ENCODE measurements at places on chromosomes 16 and 17.

- peaks cover 13% of the 10 kb centered on the region for H3K4me1 ChIP-seq
- no peak overlapping the region for H3K4me3 ChIP-seq
- no peaks in the 10 kb centered on the region for H3K27me3 ChIP-seq
- H3K27ac ChIP-seq, result no peak overlapping the region
These were observed 7.1 kb downstream of the USP31 start for GRCh38 chr16:23141959-23142740.

- H3K27ac ChIP-seq, result peak overlapping the region; percentile 50
- DNase-seq, result peak; percentile 62
- no peak overlapping the region for H3K4me3 ChIP-seq
- H3K4me1 ChIP-seq, result peaks cover 23% of the 10 kb centered on the region
- H3K36me3 ChIP-seq, result no peaks in the 10 kb centered on the region
These were observed 16.5 kb downstream of the GLP2R start for GRCh38 chr17:9842057-9842758.

GRCh38 chr17:5583426-5584382 is 605 bp downstream of the NLRP1 start:
- peaks cover 48% of the 10 kb centered on the region for H3K4me1 ChIP-seq
- H3K27ac ChIP-seq, result peak overlapping the region; percentile 97
- H3K36me3 ChIP-seq, result peaks cover 25% of the 10 kb centered on the region

DNA sequence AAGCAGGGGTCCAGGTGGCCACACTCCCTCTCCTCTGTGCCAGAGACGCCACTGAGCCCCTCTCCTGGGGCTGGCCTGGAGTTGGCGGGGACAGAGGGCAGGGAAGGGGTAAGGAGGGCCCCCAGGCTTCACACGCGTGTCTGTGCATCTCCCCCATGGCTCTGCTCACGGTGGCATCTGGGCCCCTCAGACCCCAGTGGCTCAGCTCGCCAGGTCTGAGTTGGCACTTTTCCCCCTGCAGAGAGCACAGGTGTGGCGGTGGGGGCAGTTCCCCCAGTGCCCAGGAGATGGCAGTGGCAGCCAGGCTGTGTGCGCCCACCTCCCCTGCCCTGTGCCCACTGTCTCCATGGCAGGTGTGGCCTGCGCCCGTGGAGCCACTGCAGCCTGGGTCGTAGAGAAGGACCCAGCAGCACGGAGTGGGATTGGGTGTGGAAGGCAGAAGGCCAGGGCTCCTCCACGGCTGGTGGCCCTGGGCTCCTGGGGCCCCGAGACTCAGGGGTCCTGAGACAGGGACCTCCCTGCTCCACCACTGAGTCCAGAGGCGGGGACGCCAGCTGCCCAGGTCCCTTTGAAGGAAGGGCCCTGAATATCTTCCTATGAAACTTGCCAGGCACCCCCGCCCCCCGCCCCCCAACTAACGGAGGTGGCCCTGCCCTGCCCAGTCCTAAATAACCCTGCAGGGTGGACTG is 4.3 kb upstream of the APRT start:
- no peaks in the 10 kb centered on the region for H3K36me3 ChIP-seq
- H3K4me1 ChIP-seq, result no peaks in the 10 kb centered on the region
- no peak overlapping the region for H3K4me3 ChIP-seq
- H3K27ac ChIP-seq, result no peak overlapping the region
- peak; percentile 36 for DNase-seq

- no peaks in the 10 kb centered on the region for H3K36me3 ChIP-seq
- peak; percentile 65 for DNase-seq
- no peaks in the 10 kb centered on the region for H3K4me1 ChIP-seq
- H3K27me3 ChIP-seq, result no peaks in the 10 kb centered on the region
- H3K27ac ChIP-seq, result no peak overlapping the region
These were observed 59.8 kb upstream of the FBXO47 start for GRCh38 chr17:39026980-39027451.

DNA sequence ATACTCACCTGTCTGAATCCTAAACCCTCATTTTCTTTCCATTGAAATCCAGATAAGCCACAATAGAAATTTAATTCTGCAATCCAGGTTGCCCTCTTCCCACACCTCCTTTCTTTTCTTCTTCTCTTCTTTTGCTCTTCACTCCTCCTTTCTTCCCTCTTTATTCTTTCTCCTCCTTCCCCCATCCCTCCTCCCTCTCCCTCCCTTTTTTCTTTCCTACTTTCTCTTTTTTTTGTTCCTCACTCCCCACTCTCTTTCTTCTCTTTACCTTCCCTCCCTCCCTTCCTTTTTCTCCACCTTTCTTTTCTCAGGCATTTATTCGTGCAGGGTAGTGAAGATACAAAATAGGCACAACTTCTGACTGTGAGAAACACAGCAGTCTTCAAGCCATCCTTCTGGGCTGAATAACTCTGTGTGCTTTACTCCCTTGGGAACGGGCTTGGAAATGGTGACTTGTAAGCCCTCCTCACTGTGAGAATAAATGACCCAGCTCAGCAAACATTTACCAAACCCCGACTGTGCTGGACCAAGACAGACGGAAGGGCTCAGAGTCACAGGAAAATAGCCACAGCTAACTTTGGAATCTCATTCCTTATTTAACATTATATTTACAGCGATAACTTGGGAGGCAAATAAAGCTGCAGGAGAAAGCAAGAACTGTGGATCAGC is 140.8 kb downstream of the HAPSTR1 start:
- H3K36me3 ChIP-seq, result no peaks in the 10 kb centered on the region
- no peaks in the 10 kb centered on the region for H3K4me1 ChIP-seq
- DNase-seq, result no peak
- no peak overlapping the region for H3K4me3 ChIP-seq

- no peaks in the 10 kb centered on the region for H3K4me1 ChIP-seq
- no peaks in the 10 kb centered on the region for H3K36me3 ChIP-seq
- peaks cover 16% of the 10 kb centered on the region for H3K27me3 ChIP-seq
These were observed 26.1 kb upstream of the CBFA2T3 start for GRCh38 chr16:89002851-89003830.

GRCh38 chr17:37761059-37761458 is 16.2 kb upstream of the HNF1B start:
- H3K36me3 ChIP-seq, result no peaks in the 10 kb centered on the region
- no peak overlapping the region for H3K4me3 ChIP-seq
- no peaks in the 10 kb centered on the region for H3K4me1 ChIP-seq
- H3K27me3 ChIP-seq, result peaks cover 52% of the 10 kb centered on the region

DNA sequence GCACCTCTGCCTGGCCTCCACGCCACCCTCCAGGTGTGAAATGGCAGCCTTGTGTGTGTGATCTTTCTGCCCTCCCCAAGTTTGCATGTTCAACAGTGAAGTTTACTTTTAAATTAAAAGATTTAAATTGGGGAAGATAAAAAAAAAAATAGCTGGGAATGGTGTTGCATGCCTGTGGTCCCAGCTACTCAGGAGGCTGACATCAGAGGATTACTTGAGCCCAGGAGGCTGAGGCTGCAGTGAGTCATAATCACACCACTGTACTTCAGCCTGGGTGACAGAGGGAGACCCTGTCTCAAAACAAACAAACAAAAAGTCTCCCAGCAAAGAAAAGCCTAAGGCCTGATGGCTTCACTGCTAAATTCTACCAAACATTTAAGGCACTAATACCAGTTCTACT is 35.4 kb upstream of the RNF43 start:
- peak; percentile 5 for DNase-seq
- H3K27ac ChIP-seq, result no peak overlapping the region
- H3K36me3 ChIP-seq, result no peaks in the 10 kb centered on the region

GRCh38 chr17:1003972-1004768 is 7.2 kb downstream of the TIMM22 start:
- peaks cover 17% of the 10 kb centered on the region for H3K36me3 ChIP-seq
- no peak overlapping the region for H3K4me3 ChIP-seq
- DNase-seq, result no peak
- H3K4me1 ChIP-seq, result peaks cover 28% of the 10 kb centered on the region
- no peaks in the 10 kb centered on the region for H3K27me3 ChIP-seq

GRCh38 chr17:15361151-15361550 is 19.8 kb upstream of the TEKT3 start:
- H3K4me3 ChIP-seq, result no peak overlapping the region
- DNase-seq, result peak; percentile 53
- no peak overlapping the region for H3K27ac ChIP-seq

- DNase-seq, result peak; percentile 29
- peaks cover 16% of the 10 kb centered on the region for H3K4me1 ChIP-seq
- no peaks in the 10 kb centered on the region for H3K27me3 ChIP-seq
- no peak overlapping the region for H3K4me3 ChIP-seq
- H3K27ac ChIP-seq, result no peak overlapping the region
These were observed 25.6 kb upstream of the BHLHA9 start for GRCh38 chr17:1244606-1245012.

DNA sequence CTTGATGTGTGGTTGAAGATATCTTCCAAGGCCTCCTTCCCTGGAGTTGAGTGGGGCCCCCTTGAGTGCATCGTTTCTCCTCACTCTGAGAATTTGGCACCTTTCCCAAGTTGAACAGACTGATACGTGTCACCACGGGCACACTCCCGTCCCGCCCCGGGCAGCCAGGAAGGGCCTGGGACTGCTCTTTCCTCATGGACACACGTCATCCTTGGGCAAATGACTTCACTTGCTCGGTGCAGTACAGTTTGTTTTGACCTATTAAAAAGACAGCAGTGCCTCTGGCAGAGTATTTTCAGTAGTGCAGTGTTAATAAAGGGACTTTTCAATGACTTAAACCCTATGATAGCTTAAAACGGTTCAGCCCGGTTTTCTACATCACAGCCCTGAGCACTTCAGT is 59.9 kb downstream of the SEC14L1 start:
- H3K4me3 ChIP-seq, result no peak overlapping the region
- no peaks in the 10 kb centered on the region for H3K27me3 ChIP-seq
- H3K36me3 ChIP-seq, result peaks cover 64% of the 10 kb centered on the region
- no peaks in the 10 kb centered on the region for H3K4me1 ChIP-seq
- DNase-seq, result peak; percentile 5

DNA sequence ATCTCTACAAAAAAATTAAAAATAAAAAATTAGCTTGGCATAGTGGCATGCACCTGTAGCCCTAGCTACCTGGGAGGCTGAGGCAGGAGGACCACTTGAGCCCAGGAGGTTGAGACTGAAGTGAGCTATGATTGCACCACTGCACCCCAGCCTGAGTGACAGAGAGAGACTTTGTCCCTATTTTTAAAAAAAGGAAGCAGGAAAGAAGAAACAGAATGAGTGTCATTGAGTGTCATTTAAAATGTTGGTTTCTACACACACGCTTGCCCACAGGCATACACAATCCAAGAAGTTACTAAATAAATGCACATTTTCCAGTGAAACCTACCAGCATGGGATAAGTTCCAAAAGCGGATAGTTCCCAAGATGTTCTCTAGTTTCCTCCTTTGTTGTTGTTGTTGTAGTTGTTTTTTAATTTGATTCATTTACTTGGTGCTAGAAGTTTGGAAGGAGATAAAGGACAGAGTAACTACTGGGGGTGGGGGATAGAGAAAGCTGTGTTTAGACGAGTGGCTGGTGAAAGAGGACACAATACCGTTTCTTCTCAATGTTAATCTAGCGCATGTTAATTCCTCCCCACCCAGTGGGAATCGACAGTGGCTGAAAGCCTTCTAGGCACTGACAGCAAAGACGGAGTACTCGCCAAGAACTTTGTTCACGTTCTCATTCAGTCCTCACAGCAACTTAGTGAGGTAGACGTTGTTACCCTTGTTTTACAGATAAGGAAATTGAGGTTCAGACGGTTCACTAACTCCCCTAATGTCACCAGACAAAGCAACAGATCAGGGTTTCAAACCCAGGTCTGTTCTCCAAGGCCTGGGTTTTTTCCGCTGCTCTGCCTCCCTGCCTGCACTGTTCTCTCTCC is 17.3 kb downstream of the MRPS23 start:
- peaks cover 9% of the 10 kb centered on the region for H3K4me1 ChIP-seq
- H3K36me3 ChIP-seq, result no peaks in the 10 kb centered on the region
- DNase-seq, result no peak
- 0 out of 2 replicates have a peak overlapping the region, but pooled peaks have one; percentile 5 for H3K27ac ChIP-seq

GRCh38 chr16:67305216-67306071 is 21.1 kb downstream of the KCTD19 start:
- no peak for DNase-seq
- no peaks in the 10 kb centered on the region for H3K36me3 ChIP-seq
- H3K4me3 ChIP-seq, result no peak overlapping the region
- H3K4me1 ChIP-seq, result peaks cover 16% of the 10 kb centered on the region
- H3K27ac ChIP-seq, result no peak overlapping the region
- no peaks in the 10 kb centered on the region for H3K27me3 ChIP-seq

- H3K4me1 ChIP-seq, result peaks cover 1% of the 10 kb centered on the region
- DNase-seq, result no peak
- H3K36me3 ChIP-seq, result no peaks in the 10 kb centered on the region
- no peak overlapping the region for H3K4me3 ChIP-seq
- no peaks in the 10 kb centered on the region for H3K27me3 ChIP-seq
These were observed 99.5 kb downstream of the FTO start for GRCh38 chr16:53803451-53803850.

DNA sequence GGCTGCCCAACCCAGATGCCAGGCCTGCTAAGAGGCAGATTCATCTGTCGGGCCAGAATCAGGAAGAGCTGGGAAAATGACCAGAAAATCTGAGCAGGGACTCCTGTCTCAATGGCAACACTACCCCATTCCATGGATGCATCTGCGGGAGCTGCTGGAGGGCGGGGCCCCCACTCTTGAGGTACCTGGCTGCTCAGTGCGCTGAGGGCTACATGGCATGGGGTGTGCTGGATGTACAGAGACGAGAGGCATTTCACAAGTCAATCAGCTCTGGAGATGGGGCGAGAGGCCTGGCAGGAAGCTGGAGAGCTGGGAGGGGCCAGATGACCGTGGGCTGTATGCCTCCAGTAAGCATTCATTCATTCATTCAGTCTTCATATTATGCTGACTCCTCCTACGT is 6.4 kb downstream of the SDK2 start:
- no peaks in the 10 kb centered on the region for H3K36me3 ChIP-seq
- no peak for DNase-seq
- no peak overlapping the region for H3K4me3 ChIP-seq
- no peak overlapping the region for H3K27ac ChIP-seq

GRCh38 chr16:52376676-52377280 is 170.2 kb downstream of the TOX3 start:
- H3K4me3 ChIP-seq, result no peak overlapping the region
- no peaks in the 10 kb centered on the region for H3K4me1 ChIP-seq
- H3K27me3 ChIP-seq, result no peaks in the 10 kb centered on the region
- H3K36me3 ChIP-seq, result no peaks in the 10 kb centered on the region
- no peak for DNase-seq
- H3K27ac ChIP-seq, result no peak overlapping the region

- H3K27me3 ChIP-seq, result no peaks in the 10 kb centered on the region
- H3K36me3 ChIP-seq, result no peaks in the 10 kb centered on the region
- no peaks in the 10 kb centered on the region for H3K4me1 ChIP-seq
These were observed 173.3 kb downstream of the MRTFB start for GRCh38 chr16:14244196-14245010.

DNA sequence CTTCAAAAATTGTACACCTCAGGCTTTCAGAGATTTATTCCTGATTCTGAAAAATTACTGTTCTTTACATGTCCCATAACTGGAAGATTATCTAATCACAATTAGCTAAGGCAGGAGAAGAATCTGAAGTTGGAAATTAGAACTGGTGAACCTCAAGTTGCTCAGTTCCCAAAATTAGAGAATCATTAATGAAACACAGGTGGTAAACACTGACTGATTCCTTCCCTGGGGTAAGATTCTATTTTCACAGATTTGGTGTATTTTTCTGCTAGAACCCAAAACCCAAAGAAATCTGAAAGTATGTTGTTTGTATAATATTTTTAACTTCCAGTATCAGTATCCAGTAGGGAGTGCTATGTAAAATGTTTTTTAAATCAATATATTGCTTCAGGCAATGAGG is 25.7 kb downstream of the PHKB start:
- DNase-seq, result no peak
- no peak overlapping the region for H3K4me3 ChIP-seq
- H3K27ac ChIP-seq, result no peak overlapping the region
- H3K36me3 ChIP-seq, result 0 out of 2 replicates have a peak, but pooled peaks cover 3% of the 10 kb centered on the region
- no peaks in the 10 kb centered on the region for H3K4me1 ChIP-seq

Data from GM23248 (cell line).